ENCODE measurements at places on chromosomes 12 and 14.

GRCh38 chr12:130053651-130054069 is 108.6 kb upstream of the FZD10 start:
- no peak overlapping the region for H3K27ac ChIP-seq
- no peak for DNase-seq
- H3K36me3 ChIP-seq, result no peaks in the 10 kb centered on the region
- no peak overlapping the region for H3K4me3 ChIP-seq
- H3K4me1 ChIP-seq, result no peaks in the 10 kb centered on the region

GRCh38 chr14:91350483-91350812 is 67.2 kb downstream of the CCDC88C start:
- H3K27ac ChIP-seq, result peak overlapping the region; percentile 60
- peaks cover 91% of the 10 kb centered on the region for H3K4me1 ChIP-seq
- H3K36me3 ChIP-seq, result no peaks in the 10 kb centered on the region
- H3K27me3 ChIP-seq, result no peaks in the 10 kb centered on the region

- H3K27ac ChIP-seq, result no peak overlapping the region
- H3K36me3 ChIP-seq, result no peaks in the 10 kb centered on the region
- no peak for DNase-seq
- H3K27me3 ChIP-seq, result no peaks in the 10 kb centered on the region
- H3K4me1 ChIP-seq, result no peaks in the 10 kb centered on the region
Observed at GRCh38 chr14:79585845-79586244, 625.5 kb downstream of the DIO2 start.

GRCh38 chr14:56998728-56999127 is 188.4 kb upstream of the OTX2 start:
- H3K27ac ChIP-seq, result no peak overlapping the region
- DNase-seq, result no peak
- H3K36me3 ChIP-seq, result no peaks in the 10 kb centered on the region
- no peaks in the 10 kb centered on the region for H3K4me1 ChIP-seq
- no peak overlapping the region for H3K4me3 ChIP-seq

DNA sequence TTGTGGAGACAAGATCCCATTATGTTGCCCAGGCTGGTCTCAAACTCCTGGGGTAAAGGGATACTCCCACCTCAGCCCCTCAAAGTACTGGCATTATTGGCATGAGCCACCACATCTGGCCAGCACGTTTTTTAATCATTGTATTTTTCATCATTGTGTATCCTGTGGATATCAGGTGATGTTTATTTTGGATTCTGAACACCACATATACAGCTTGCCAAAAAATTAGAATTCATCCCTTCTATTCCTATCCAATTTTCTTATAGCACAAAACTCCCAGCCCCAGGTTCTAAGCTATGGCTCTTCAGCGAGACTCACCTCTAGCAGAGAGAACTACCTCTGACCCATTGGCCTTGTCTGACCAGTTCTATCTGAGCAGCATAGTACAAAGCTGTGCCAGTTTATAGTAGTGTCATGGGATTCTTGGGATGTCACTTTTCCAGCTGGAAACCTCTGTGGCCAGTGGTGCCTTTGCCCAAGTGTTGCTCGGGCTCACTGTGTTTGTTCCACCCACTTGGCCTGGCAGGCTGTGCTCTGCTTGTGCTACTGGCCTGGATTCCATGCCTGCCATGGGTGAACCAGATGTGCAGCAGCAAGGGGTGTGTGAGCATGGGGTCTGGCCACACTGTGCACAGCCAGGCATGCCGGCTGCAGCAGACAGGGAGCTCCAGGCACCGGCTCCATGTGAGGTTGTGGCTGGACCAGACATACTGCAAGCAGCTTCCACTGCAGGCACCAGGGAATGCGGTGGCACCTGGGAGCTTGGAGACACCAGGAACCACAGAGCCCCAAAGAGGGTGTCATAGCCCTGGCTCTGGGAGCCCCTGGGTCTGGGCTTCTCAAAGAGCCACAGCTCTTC is 37.2 kb downstream of the TIMELESS start:
- DNase-seq, result no peak
- H3K4me1 ChIP-seq, result no peaks in the 10 kb centered on the region
- H3K36me3 ChIP-seq, result peaks cover 13% of the 10 kb centered on the region
- H3K27me3 ChIP-seq, result no peaks in the 10 kb centered on the region
- no peak overlapping the region for H3K4me3 ChIP-seq

- no peak for DNase-seq
- H3K27ac ChIP-seq, result no peak overlapping the region
- no peaks in the 10 kb centered on the region for H3K36me3 ChIP-seq
- H3K4me1 ChIP-seq, result no peaks in the 10 kb centered on the region
- H3K27me3 ChIP-seq, result no peaks in the 10 kb centered on the region
Observed at GRCh38 chr12:125271892-125272291, 206.7 kb downstream of the AACS start.

- no peak overlapping the region for H3K4me3 ChIP-seq
- no peak for DNase-seq
- no peaks in the 10 kb centered on the region for H3K36me3 ChIP-seq
- peak overlapping the region; percentile 60 for H3K27ac ChIP-seq
- H3K27me3 ChIP-seq, result no peaks in the 10 kb centered on the region
Observed at GRCh38 chr12:104710940-104711689, 247.0 kb downstream of the SLC41A2 start.

DNA sequence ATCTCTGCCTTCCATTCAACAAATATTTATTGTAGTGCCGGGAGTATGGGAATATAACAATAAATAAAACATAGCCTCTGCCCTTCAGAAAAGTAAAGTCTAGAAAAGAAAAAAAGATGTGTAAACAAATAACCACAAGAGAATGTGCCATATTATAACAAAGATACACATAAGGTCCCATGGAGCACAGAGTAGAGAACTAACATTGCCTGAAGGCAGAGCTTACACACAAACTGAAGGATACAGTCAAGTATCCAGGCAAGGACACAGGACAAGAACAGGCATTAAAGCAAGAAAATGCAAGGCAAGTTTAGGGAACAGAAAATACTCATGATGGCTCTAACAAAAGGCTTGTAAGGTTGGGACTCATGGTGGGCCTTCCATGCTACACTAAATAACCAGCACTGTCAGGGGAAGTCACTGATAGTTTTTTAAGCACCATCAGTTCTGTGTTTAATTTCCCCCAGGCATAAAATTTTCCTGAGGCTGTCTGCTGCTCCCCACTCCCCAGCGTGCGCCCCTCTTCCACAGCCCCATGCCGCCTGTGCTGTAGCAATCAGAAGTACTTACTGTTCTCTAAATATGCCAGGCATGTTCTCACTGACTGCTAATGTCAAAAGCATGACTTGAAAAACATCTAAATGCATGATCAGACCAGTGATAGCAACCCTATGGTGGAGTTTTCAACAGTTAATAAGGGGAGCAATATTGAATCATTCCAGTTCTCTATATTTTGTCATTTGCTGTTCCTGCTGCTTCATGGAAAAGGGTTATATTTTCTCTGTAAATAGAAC is 77.8 kb downstream of the ANKS1B start:
- H3K27me3 ChIP-seq, result no peaks in the 10 kb centered on the region
- H3K4me1 ChIP-seq, result no peaks in the 10 kb centered on the region
- DNase-seq, result no peak
- no peak overlapping the region for H3K27ac ChIP-seq

- DNase-seq, result no peak
- no peak overlapping the region for H3K4me3 ChIP-seq
- H3K4me1 ChIP-seq, result no peaks in the 10 kb centered on the region
Observed at GRCh38 chr14:58060077-58060476, 91.9 kb downstream of the ARMH4 start.

GRCh38 chr12:92034858-92035401 is 110.7 kb downstream of the BTG1 start:
- no peaks in the 10 kb centered on the region for H3K36me3 ChIP-seq
- H3K4me3 ChIP-seq, result peak overlapping the region; percentile 21
- no peak for DNase-seq
- peaks cover 10% of the 10 kb centered on the region for H3K4me1 ChIP-seq
- peak overlapping the region; percentile 72 for H3K27ac ChIP-seq
- no peaks in the 10 kb centered on the region for H3K27me3 ChIP-seq

- H3K4me3 ChIP-seq, result no peak overlapping the region
- H3K36me3 ChIP-seq, result no peaks in the 10 kb centered on the region
- peaks cover 29% of the 10 kb centered on the region for H3K4me1 ChIP-seq
- H3K27me3 ChIP-seq, result no peaks in the 10 kb centered on the region
- H3K27ac ChIP-seq, result peak overlapping the region; percentile 52
Observed at GRCh38 chr14:73774241-73774570, 60.0 kb upstream of the PNMA1 start.

DNA sequence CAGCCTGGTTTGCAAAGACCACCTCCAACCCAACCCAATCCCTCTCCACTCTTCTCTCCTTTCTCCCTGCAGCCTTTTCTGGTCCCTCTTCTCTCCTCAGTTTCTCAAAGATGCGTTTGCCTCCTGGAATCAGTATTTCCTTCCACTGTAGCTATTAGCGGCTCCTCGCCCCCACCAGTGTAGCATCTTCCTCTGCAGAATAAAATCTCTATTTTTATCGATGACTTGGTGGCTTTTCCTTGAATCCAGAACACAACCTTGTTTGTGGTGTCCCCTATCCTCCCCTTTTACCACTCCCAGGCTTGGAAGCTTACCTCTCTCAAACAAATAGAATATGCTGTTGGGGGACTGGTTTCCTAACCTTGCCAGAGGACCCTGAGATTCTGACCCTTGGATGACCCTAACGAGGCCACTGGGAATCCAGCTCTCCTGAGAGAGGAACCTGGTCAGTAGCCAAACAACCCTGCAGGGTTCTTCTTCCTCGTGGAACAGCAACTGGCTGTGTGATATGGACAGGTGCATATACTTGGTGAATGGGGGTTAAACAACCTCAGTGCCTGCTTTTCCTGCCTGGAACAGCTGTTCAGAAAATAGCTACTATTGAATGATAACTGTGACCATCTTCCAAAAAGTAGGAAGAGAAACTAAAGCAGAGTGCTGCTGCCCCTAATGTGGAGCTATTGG is 4.4 kb downstream of the WNT1 start:
- peaks cover 28% of the 10 kb centered on the region for H3K27me3 ChIP-seq
- peaks cover 39% of the 10 kb centered on the region for H3K4me1 ChIP-seq
- H3K36me3 ChIP-seq, result no peaks in the 10 kb centered on the region
- no peak overlapping the region for H3K4me3 ChIP-seq

- H3K27me3 ChIP-seq, result no peaks in the 10 kb centered on the region
- no peaks in the 10 kb centered on the region for H3K36me3 ChIP-seq
- no peak for DNase-seq
Observed at GRCh38 chr12:127429551-127430285, 837.3 kb upstream of the TMEM132C start.

GRCh38 chr14:61296719-61297502 is 15.8 kb upstream of the TMEM30B start:
- no peaks in the 10 kb centered on the region for H3K36me3 ChIP-seq
- DNase-seq, result no peak
- no peak overlapping the region for H3K4me3 ChIP-seq
- H3K27ac ChIP-seq, result no peak overlapping the region
- H3K27me3 ChIP-seq, result no peaks in the 10 kb centered on the region
- H3K4me1 ChIP-seq, result peaks cover 8% of the 10 kb centered on the region

- no peak overlapping the region for H3K27ac ChIP-seq
- H3K4me1 ChIP-seq, result no peaks in the 10 kb centered on the region
- DNase-seq, result no peak
- H3K4me3 ChIP-seq, result no peak overlapping the region
- H3K27me3 ChIP-seq, result no peaks in the 10 kb centered on the region
Observed at GRCh38 chr12:60494244-60494643, 898.4 kb downstream of the SLC16A7 start.

DNA sequence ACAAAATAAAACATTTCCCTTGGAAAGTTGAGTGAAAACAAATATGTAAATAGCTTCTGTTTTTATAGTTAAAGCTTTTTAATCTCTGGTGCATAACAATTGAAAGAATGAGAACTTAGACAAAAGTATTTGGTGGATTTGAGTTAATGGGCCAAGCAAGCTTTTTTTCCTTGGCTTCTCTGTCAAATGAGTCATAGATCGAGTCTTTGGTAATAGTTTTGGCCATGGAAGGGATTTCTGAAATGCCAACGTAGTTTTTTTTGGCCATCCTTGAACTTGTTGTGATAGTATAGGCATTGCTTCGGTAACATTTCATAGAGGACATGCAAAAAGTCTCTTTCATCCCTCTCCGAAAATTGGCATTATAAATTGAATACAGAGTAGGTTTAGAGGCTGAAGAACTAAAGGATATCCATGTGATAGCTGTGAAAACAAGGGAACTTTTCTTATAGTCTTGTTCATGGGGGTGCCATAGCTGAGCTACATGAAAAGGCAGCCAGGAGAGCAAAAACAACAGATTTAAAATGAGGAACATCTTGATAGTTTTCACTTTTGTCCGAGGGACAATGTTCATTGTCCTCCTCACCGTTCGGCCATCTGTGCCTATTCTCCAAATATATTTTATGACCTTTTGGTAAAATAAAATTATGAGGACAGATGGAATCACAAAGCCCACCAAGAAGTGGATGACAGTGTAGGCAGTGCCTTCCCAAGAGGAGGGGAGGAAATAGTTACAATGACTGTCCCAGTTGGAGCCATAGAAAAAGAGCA is 34.7 kb downstream of the GPR19 start:
- H3K36me3 ChIP-seq, result no peaks in the 10 kb centered on the region
- no peak overlapping the region for H3K27ac ChIP-seq
- H3K4me1 ChIP-seq, result peaks cover 19% of the 10 kb centered on the region
- no peak overlapping the region for H3K4me3 ChIP-seq
- H3K27me3 ChIP-seq, result no peaks in the 10 kb centered on the region

- no peak overlapping the region for H3K4me3 ChIP-seq
- H3K4me1 ChIP-seq, result no peaks in the 10 kb centered on the region
- H3K36me3 ChIP-seq, result no peaks in the 10 kb centered on the region
Observed at GRCh38 chr12:67572492-67572891, 76.1 kb upstream of the DYRK2 start.

GRCh38 chr14:66081594-66082376 is 404.4 kb upstream of the CCDC196 start:
- DNase-seq, result no peak
- H3K27me3 ChIP-seq, result no peaks in the 10 kb centered on the region
- H3K4me3 ChIP-seq, result no peak overlapping the region
- H3K36me3 ChIP-seq, result no peaks in the 10 kb centered on the region

- H3K27ac ChIP-seq, result peak overlapping the region; percentile 42
- H3K36me3 ChIP-seq, result no peaks in the 10 kb centered on the region
- no peak for DNase-seq
- peaks cover 52% of the 10 kb centered on the region for H3K4me1 ChIP-seq
Observed at GRCh38 chr12:50313256-50313931, 30.1 kb upstream of the LIMA1 start.

- no peak overlapping the region for H3K4me3 ChIP-seq
- no peaks in the 10 kb centered on the region for H3K4me1 ChIP-seq
- DNase-seq, result no peak
- no peaks in the 10 kb centered on the region for H3K27me3 ChIP-seq
- H3K27ac ChIP-seq, result no peak overlapping the region
Observed at GRCh38 chr12:126038434-126038833, 973.2 kb downstream of the AACS start.

DNA sequence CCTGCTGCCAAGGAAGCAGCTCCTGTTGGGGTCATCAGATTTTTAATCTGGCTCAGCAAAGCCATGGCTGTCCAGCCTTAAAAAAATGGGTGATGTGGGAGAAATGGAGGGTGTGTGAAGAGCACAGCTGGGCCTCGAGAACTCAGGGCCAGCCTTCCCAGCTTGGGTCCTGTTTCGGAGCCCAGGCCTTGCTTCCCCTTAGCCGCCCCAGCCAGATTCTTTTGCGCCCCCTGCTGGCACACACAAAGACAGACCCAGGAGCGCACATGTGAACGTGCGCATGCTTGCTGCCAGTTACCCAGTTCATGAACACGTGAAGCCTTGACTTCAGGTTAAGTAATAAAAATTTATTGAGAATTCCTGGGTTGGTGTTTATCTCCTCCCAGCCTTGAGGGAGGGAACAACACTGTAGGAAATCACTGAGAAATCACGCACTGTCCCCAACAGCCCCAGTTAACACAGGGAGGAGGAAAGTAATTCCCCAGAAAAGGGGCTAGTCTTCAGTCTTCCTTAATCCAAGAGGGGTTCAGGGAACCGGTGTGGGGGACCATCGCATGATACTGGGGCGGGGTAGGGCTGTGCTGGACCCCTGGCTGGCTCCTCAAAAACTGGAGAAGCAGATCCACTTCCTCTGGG is 5.3 kb downstream of the PHB2 start:
- no peaks in the 10 kb centered on the region for H3K27me3 ChIP-seq
- H3K4me3 ChIP-seq, result peak overlapping the region; percentile 70
- H3K27ac ChIP-seq, result peak overlapping the region; percentile 95

Data from esophagus squamous epithelium (tissue), 5 donors.